ENCODE measurements at places on chromosomes 5 and 9.

GRCh38 chr9:1962122-1962521 lies 53.0 kb upstream of the SMARCA2 start:
- DNase-seq = no peak

GRCh38 chr9:13142776-13143175 lies 136.7 kb downstream of the MPDZ start:
- DNase-seq = no peak

DNA sequence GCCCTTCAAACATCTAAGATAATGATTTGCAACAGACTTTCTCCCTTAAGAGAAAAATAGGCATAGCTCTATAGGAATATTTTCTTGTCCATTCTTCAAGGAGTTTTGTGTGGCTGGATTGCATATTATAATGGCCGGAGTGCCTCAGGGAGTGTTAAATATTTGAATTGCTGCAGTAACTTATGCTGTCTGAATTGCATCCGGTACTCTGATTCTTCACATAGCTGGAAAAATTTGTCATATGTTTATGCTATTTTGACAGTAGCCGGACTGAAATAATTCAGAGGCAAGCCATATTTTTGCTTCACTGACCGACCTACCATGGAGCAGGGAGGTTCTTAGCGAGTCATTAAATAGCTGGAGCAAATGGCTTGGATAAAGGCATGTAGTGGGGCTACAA lies 621.0 kb downstream of the ACTL7B start:
- no peak for DNase-seq

- no peak for DNase-seq
Observed at GRCh38 chr5:169435506-169436229, 134.7 kb upstream of the SLIT3 start.

DNA sequence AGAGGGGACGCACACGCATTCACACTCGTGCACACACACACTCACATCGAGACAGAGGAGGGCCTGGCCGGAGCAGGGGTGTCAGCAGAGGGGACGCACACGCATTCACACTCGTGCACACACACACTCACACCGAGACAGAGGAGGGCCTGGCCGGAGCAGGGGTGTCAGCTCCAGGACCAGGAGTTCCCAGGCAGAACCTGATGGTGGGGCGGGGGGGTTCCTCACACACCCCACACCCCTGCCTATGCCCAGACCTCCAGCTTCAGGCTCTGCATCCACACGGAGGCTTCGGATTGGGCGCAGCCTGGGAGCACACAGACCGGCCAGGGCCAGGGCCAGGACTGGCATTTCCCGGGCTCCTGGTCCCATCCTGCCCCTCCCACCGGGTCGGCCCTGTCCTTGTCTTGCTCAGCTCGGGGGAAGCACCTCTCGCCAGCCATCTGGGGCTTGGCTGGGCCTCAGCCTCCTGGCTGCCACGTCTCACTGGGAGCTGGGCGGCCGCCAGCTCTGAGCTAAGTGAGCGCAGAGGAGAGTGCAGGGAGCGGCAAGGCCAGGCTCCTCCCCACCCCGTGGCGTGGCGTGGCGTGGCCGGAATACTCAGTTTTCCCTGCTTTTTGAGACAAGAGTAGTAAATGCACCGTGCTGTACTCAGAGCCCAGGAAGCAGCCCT lies 31.3 kb downstream of the ADAMTS2 start:
- DNase-seq = no peak

DNA sequence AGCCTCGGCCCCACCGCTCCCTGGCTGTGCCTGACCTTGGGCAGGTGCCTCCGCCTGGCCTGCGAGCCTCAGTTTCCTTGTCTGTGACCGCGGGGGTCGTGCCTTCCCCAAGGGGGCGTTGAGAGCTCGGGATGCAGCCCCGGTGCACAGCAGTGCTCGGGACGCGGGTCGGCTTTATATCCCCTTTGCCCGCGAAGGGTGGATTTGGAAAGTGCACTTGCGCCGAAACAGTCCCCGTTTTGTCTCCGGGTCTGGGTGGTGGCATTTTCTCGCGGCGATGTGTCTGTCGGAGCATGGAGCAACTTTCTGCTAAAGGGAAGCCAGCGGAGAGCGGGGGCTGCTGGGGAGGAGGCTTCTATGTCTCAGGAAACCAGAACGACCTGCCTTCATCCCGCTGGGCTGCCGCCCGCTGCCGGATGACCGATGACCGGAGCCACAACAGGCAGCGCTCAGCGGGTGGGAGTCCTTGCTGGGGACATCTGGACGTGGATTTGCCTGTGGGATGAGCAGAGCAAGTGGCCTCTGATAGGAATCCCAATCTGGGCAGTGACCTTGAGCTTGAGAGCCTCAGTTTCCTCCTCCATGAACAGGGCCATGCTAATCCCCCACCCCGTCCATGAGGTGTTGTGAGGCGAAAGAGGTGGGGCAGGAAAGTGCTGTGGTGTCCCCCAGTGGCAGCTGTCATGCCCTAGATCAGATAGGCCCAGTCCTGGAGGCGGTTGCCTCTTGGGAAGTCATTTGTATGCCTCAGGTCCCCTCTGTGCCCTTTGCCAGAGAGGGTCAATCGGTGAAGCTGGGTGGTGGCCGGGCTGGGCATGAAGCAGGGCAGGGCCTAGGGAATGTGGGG lies 651 bp downstream of the HRH2 start:
- no peak for DNase-seq

GRCh38 chr9:136644593-136645351 lies 17.9 kb upstream of the EGFL7 start:
- DNase-seq = peak; percentile 95

GRCh38 chr5:116947691-116948528 lies 373.3 kb upstream of the SEMA6A start:
- peak; percentile 25 for DNase-seq

DNA sequence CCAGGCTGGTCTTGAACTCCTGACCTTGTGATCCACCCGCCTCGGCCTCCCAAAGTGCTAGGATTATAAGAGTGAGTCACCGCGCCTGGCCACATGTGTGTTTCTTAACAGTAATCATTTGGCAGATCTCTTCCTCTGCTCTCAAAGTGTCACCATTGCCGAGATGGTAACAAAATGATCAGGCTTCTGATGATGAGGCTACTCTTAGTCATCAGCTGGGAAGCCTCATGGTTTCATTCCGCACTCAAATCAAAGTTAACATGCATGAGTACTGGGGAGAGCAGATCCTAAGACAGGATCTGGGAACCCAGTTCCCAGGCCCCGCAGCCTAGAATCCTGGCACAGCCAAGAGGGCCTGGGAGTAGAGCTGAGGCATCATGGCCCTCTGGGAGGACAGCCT lies 27.4 kb downstream of the BARHL1 start:
- DNase-seq = no peak

DNA sequence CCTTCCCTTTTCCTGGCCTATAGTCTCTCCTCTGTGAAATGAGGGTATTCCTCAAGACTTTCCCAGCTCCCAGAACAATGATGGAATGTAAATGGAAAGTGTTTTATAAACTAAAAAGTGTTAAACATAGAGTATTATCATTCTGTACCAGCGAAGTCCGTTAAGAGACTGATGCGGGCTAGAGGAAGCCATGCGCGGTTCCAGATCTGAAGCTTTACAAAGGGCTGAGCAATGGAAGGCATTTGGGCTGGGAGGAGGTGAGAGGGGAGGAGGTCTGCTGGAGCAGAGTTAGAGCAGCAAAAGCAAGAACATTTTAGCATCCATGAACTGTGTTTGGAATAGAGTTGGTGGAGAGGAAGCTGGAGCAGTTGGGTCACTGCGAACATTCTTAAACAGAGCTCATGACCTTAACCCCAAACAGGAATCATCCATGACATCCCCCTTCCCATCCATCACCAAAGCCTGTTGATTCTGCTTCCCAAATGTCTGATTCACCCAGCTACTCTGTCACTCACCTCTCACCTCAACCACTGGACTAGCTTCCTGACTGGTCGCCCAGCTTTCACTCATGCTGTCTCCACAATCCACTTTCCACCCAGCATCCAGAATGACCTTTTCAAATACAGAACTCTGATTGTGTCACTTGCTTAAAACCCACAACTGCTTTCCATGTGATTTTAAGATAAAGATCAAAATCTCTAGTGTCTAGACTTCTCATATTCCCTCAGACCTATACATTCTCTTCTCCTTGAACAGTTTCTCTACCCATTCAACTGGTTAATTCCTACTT lies 37.1 kb downstream of the CDK5RAP2 start:
- no peak for DNase-seq

DNA sequence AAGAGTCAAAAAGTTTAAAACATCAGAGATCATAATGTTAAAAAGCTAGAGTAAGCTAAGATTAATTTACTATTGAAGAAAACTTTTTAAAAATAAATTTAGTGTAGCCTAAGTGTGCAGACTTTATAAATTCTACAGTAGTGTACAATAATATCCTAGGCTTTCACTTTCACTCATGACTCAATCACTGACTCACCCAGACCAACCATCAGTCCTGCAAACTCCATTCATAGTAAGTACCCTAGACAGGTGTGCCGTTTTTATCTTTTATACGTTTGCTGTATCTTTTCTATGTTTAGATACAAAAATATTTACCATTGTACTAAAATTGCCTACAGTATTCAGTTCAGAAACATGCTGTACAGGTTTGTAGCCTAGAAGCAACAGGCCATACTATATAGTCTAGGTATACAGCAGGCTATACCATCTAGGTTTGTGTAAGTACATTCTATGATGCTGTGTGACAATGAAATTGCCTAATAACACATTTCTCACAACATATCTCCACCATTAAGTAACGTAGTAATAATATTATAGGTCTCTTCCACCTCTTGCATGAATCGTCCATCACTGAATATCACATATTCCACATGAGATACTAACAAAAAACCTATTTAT lies 59.2 kb downstream of the MEGF9 start:
- DNase-seq = no peak

All from 8988T (cell line).